ENCODE measurements at places on chromosomes 3 and 15.
A peak's percentile ranks its signal among the peaks of the same experiment; 100 is the strongest.

GRCh38 chr3:195909644-195910498 lies 1.5 kb upstream of the TNK2 start:
- peak; percentile 65 for DNase-seq

GRCh38 chr3:17035966-17036365 lies 151.2 kb downstream of the PLCL2 start:
- DNase-seq: no peak

DNA sequence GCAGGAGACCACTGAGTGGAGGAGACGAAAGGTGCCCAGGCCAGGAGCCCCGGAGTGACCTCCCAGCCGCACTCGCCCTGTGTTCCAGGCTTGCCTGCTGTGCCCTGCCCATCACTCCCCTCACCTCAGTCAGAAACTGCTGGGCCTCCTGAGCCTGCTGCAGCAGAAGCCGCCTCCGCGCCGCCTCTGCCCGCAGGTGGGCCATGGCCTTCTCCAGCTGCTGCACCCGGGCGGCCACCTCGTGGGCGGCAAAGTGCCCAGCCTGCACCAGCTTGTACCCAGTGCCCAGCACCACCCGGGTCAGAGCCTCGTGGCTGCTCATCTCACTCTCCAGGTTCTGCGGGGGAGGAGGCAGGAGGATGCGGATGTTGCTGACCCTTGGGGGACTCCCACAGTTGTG lies 17.6 kb downstream of the PLA2G4B start:
- DNase-seq: no peak

DNA sequence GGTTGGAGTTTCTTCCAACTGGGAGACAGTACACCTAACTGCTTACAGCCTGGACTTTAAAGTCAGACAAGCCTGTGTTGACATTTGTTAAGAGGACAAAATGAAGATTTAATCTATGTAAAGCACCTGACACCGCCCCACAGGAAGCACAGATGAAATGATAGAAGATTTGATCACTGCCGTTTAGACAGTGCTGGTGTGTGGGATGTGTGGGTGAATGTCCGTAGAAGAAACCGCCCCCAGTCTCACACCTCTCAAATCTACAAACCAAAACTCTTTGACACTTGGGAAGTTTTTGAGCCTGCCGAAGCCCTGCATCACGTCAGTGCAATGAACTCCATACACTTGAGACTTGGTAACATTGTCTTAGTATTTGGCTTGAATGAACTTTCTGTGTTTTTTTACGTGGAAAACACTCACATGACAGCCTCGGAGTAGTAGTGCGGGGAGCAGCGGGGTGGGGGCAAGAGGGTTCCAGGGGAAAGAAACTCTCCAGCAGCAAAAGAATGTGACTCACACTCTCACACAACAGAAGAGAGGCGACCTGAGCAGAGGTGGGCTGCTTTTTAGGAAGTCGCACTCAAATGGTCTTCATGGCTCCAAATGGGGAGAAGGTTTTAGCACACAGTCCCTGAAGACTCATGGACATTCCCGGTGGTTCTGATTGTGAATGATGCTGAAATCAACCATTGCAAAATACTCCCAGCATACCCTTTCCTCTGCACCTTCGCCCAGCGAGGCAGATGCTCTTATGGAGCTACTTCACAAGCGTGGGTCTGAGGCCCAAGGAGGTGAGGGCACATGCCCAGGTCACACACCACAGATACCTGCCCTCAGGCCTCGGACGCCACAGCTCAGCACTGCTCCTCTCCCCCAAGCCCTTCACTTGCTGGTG lies 79.2 kb downstream of the SRGAP3 start:
- no peak for DNase-seq

- DNase-seq: no peak
These were observed 6.7 kb downstream of the BCL2L10 start for GRCh38 chr15:52105846-52106245.

- DNase-seq: peak; percentile 4
These were observed 16.8 kb upstream of the CCNDBP1 start for GRCh38 chr15:43168192-43169107.

DNA sequence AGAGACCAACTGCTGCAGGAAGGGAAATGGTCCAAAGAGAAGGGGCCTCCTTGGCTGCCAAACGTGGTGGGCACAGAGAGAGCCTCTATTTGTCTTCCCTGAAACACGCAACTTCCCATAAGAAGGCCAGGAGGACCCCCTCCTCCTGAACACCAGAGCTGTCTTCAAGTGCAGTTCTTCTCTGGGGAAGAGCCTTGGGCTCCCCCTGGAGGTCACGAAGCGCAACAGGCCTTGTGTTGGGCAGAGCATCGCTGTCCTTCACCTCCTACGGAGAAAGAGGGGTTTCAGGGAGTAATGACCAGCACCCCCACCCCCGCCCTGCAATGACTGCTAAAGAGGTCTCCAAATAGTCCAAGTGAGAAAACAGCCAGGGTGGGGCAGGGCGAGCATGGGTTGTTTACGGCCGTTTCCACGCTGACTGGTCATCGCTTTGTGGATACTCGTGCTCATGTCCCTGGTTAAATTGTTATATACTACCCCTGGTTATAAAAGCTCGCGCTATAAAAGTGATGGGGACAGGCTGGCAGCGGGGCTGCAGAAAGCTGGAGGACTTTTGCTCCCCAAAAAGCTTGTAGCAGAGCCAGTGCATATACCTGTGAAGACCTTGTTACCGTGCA lies 397.5 kb upstream of the ATP10A start:
- peak; percentile 1 for DNase-seq

DNA sequence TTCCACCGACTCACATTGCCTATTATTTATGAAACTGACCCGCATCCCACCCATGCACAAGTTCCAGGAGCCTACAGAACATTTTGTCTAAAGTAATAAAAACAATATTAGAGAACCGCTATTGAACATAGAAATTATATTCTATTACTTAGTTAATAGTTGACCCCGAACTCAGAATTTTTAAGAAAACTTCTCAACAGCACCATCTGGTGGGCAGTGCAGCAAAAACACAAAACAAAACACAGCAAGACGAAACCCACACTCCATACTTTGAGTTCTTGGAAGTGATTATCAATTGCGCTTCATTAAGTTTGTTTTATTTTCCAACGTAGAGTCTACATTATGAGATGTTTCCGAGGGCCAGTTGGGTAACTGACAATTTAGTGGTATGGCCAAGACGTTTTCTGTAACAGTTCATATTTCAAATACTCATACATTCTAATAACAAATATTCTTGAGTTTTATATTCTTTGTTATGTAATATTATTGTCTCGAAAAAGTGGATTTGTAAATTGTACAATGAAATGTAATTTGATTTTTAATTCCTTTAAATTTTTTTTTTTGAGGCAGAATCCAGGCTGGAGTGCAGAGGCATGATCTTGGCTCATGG lies 24.0 kb upstream of the C3orf70 start:
- no peak for DNase-seq

GRCh38 chr3:24433838-24434591 lies 60.6 kb downstream of the THRB start:
- DNase-seq: no peak

DNA sequence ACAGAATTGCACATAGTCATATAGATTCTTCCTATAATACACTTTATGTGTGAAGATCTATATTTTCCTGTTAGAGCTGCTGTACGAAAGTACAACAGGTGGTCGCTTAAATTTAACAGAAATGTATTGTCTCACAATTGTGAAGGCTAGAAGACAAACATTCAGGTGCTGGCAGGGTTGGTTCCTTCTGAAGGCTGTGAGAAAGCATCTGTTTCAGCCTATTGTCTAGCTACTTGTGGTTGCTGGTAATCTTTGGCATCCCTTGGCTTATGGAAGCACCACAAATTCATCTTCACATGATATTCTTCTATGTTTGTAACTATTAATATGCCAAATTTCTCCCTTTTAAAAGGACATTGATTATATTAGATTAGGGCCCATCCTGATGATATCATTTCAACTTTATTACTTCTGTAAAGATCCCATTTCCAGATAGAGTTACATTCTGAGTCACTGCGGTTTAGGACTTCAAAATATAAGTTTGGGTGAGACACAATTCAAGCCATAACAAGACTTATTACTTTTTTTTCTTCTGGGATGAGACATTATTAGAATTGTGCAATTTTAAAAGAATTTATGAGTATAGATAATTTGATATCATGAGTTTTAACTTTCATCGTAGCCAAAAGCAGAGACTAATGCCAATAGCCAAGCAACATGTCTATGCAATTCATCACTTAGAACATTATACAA lies 248.1 kb upstream of the BCHE start:
- no peak for DNase-seq

DNA sequence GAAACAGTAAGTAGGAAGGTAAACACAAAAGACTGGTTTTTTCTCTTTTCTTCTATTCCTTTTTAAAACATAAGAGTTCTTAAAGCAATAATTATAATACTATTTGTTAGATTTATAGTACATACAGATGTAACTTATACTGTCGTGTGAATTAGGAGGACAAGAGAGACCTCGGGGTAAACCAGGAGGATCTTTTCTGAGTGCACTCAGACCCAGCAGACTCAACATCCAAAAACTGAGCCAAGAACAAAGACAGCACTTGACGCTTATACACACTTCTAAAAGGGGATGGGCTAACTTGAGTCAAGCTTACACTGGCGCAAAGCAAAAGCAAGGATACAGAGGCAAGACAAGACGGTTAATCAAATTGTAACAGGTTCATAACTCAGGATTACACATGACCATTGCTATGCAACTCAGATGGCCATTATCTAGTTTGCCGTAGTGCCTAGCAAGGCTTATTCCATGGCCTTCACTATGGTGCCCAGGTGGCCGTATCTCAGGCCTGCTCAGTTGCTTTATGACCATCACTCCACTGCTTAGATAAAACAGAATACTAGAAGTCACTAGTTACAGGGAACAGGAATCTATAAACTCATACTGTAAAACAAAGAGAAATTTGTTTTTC lies 18.6 kb downstream of the MTHFS start:
- no peak for DNase-seq

DNA sequence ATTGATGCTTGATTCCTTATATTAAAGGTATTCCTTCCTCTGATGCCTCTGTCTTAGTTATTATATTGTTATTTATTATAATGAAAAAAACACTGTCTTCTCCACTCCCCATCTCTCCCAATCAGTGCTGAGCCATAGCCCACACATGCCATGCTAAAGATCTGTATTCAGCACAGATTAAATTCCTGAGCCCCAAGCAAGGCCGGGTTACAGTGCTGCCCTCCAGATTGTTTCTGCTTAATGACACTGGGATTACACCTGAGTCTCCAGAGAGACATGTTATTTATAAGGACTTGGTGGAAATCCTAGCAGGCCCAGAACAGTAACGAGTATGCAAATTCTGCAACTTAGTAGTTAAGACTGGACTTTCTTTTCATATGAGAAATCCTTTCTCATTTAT lies 305.9 kb upstream of the UMPS start:
- no peak for DNase-seq

Data from NCI-H2029 (cell line).